ENCODE measurements at places on chromosomes 3 and 15.

DNA sequence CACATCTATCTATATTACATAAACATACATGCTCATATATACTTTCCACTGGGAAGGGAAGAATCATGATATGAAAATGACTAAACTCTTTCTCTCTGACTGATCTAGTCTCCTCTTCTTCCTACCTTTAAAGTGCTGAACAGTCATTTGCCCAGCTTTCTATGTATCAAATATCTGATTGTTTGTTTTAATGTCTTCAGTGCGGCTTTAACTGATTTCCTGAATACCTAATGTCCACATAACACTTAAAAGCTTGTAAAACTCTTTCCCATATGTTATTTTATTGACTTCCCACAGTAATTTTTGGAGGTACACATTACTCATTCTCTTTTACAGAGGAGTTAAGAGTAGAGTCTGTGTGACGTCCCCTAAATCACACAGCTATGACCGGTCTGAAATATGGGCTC, 28.2 kb downstream of the CPOX start:
- no peak for DNase-seq

- DNase-seq, result no peak
These were observed 760 bp downstream of the FANCI start for GRCh38 chr15:89244574-89244903.

- no peak for DNase-seq
These were observed 3.9 kb downstream of the RIOX2 start for GRCh38 chr3:97968376-97968775.

- DNase-seq, result no peak
These were observed 35.2 kb downstream of the FNDC3B start for GRCh38 chr3:172074586-172074985.

- DNase-seq, result no peak
These were observed 8.7 kb upstream of the PLCL2 start for GRCh38 chr3:16875876-16876550.

DNA sequence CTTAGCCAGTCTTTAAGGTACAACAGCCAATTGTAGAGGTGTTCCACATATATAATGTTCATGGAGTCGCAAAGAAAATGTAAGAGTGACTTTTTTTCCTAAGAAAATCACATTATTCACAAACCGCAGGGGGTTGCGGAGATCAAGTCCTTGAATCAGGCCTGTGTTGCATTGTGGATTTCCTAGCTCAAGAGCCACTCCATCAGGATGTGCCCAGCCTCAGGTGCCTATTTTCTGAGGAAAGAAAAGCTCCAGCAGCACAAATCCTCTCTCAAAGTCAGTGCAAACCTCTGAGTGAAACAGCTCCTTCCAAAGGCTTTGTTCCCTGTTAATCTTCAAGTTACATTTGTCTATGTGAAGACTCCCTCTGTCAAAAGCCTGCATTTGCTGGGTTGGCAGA, 349.4 kb downstream of the CLSTN2 start:
- DNase-seq, result no peak

DNA sequence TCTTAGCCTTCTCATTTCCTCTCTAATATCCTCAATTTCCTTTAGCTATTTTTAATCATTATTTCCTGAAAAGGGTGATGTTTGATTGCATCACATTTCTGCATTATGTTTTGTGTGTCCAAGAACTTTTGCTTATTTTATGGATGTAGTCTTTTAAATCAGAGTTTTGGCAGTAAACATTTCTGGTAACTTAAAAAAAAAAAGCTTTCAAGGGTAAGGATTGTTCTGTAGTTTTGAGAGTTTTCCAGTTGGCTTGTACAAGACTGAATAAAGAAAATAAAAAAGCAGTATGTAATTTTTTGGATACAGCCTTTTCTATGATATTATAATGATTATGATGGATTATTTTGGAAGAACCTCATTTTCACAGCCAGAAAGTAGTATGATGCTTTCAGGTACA, 99.4 kb downstream of the DHX36 start:
- no peak for DNase-seq

DNA sequence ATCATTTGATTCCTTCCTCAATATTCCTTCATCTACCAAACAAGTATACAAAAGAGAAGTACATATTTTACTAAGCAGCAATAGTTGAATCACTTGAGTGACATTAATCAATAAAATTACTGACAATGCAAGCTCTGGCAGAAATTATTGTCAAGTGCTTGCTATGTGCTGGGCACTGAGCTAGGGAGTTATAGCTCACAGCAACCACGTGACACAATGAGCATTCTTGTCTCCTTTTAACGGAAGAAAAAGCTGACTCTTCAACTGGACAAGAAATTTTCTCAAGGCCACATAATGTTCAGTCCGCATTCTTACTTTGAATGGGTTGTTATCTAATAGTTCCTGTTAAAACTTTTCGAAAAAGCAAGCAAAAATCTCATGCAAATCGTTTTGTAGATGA, 500.1 kb downstream of the PYDC2 start:
- no peak for DNase-seq

- no peak for DNase-seq
These were observed 39.0 kb downstream of the ESYT3 start for GRCh38 chr3:138473391-138473790.

DNA sequence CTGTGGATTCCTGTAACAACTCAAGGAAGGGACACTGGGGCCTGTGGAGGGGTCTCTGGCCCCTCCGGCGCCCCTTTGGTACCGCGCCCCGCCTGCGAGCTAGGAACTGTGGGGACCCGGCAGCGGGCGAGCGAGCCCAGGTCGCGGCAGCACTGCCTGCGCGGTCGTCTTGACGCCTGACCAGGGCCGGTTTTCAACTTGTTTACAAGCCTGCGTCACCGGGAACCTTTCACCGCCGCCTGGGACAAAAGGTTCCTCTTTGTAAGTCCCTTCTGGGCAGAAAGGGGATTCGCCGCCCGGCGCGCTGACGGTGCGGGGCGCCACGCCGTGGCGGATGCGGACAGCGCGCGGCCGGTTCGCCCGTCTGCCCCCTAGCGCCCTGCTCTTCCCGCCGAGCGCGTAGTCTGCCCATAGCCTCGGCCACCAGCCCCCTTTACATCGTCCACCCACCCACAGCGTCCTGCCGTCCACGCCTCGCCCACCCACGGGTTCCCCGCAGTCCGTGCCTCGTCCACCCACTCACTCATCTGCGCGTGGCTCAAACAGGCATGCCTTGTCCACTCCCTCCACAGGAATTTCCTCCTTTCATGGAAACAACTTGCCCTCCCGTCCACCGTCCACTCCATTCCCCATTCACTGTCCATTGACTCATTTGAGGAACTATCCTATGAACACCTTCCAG, 5.5 kb upstream of the CFAP100 start:
- DNase-seq, result no peak

DNA sequence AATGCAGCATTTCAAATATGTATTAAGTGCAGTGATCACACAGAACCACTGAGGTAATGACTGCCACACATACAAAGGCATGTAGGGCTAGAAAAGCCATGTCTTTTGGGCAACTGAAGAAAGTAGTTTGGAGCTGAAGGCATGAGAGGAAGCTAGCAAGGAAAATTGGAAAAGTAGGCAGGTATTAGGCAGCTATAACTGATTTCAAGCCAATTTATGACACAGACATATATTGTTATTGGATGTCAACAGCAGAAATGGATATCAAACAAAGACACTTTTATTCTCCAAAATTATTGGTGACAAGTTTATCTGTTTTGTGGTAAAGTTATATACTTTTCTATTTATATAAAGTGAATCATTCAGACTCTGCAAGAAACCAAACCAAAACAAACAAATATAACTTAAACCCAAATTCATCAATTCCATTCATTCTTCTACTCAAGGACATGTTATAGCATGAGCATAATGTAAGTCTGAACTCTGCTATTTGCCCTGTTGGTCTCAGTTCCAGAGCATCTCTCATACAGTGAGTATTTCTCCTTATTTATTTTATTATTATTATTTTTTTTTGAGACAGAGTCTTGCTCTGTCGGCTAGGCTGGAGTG, 307.4 kb upstream of the COL8A1 start:
- DNase-seq, result no peak

DNA sequence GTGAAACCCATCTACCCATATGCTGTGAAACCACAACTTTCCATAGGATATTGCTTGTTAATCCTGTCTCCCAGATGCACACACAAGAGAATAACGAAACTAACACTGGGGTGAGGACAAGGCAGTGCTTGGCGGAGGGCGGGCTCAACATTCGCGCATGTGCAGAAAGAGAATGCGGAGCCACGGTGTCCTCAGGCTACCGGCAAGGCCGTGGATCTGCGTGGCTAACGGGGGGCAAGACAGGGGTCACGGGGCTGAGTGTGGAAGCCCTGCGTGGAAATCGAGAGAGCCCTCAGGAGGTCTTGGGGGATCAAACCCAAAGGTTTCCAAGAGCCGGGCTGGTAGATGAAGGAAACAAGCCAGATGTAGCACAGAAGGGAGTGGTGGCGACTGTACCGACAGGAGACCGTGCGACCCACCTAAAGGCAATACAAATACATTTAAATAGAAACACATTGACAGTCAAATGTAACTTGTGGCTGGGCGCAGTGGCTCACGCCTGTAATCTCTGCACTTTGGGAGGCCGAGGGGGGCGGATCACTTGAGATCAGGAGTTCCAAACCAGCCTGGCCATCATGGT, 48.5 kb upstream of the TRA2B start:
- DNase-seq, result no peak

GRCh38 chr3:158419820-158420653, 151.0 kb upstream of the MLF1 start:
- DNase-seq, result no peak

DNA sequence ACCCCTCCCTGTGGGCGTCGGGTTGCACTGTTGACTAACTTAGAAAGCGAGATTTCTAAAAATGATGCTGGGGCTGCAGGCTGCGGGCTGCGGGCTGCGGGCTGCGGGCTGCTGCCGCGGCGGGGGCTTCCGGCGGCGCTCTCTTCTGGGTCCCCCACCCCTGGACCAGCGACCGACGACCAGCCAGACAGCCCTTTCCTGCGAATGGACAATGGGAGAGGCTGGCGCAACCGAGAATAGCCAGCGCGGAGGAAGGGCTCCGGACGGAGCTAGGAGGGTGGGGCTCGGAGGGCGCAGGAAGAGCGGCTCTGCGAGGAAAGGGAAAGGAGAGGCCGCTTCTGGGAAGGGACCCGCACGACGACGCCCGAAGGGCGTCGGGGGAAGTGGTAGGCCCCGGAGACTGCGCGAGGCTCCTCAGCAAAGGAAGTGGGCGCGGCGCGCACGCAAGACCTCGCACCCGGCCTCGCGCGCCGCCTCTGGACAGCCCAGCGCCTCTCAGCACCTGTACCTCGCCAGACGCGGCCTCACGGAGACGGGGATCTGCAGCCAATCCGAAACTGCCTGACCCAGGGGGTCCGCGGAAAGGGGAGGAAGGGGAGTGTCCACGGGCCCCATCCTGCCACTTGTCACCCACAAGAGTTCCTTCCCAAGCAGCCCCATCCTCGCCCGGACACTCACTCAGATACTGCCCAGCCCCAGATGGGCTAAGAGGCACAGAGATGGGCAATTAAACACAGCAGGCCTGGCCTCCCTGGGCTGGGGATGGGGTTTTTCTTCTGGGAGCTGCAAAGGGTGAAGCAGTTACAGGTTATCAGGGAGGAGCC, 70.7 kb downstream of the SLC12A8 start:
- peak; percentile 25 for DNase-seq

- DNase-seq, result no peak
These were observed 53.5 kb upstream of the PCSK6 start for GRCh38 chr15:101543026-101543390.

DNA sequence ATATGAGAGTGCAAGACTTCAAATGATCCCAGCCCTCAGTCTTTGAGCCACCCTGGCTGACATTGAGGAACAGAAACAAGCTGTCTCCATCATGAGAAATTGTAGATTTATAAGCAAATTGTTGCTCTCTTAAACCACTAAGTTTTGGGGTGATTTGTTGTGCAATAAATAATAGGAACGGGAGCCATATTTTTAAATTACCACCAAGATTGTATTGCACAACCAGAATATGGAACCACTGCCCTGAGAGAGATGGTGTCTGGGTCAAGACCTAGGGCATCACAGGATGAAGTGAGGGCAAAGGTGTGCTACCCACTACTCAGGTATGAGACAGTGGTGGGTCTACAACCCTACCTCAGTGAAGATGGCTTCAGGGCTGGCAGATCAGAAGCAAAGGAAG, 2.3 kb upstream of the CFAP92 start:
- no peak for DNase-seq

DNA sequence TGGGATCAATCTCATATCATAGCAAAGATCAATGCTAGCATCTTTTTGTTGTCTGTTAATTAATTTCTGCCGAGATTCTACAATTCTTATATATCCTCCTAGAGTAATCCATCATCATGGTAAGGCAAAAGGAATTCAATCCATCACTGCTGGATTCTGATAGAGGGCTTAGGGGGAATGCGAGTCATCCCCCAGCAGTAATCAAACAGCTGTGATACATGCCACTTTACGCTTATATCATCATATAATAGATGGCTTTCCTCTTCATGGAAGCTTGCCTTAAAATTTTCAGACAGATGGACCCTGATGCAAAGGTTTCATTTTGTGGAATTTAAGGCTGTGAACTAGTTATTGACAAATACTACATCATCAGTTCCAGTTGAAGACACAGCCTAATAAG, 645.9 kb downstream of the CADM2 start:
- DNase-seq, result no peak

GRCh38 chr3:122102191-122102935, 47.2 kb downstream of the CD86 start:
- DNase-seq, result no peak

DNA sequence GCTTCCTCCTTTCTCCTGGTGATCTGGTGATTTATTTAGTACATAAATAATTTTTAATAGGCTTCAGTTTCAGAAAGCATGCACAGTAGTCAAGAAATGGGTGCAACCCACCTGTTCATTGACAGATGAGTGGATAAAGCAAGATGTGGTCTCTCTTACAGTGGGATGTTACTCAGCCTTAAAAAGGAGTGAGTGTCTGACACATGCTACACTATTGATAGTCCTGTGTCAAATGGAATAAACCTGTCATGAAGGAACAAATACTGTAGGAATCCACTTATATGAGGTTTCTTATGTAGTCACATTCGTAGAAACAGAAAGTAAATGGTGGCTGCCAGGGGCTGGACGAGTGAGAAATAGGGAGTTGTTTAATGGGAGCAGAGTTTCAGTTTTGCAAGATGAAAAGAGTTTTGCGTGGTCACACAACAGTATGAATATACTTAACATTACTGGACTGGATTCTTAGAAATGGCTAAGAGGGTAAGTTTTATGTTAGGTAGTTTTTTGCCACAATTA, 56.0 kb upstream of the PPARG start:
- DNase-seq, result no peak

- no peak for DNase-seq
These were observed 8.0 kb downstream of the CHD2 start for GRCh38 chr15:92907896-92908712.

- DNase-seq, result no peak
These were observed 21.2 kb downstream of the STARD5 start for GRCh38 chr15:81302701-81303109.

- no peak for DNase-seq
These were observed 56.1 kb upstream of the RNF7 start for GRCh38 chr3:141682007-141682406.

All from stimulated activated CD4-positive, alpha-beta T cell treated with anti-CD3 and anti-CD28 coated beads, TNF-alpha, amount 100 ng/mL, for 4 hours (primary cell).